ENCODE measurements at places on chromosomes 5 and 9.

- no peak for DNase-seq
These were observed 133.7 kb downstream of the KIF4B start for GRCh38 chr5:155147222-155147621.

DNA sequence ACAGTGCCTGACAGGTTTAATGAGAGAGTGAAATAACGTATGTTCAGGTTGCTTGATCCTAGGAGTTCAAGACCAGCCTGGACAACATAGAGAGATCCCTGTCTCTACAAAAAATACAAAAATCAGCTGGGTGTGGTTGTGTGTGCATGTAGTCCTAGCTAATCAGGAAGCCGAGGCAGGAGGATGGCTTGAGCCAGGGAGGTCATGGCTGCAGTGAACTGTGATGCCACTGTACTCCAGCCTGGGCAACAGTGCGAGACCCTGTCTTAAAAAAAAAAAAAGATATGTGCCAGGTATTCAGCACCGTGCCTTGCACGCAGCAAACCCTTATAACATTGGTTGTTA is 38.8 kb upstream of the SPRY4 start:
- no peak for DNase-seq

GRCh38 chr9:90631964-90632363 is 10.7 kb downstream of the DIRAS2 start:
- DNase-seq: no peak

GRCh38 chr5:5675511-5675910 is 253.0 kb downstream of the ICE1 start:
- no peak for DNase-seq

DNA sequence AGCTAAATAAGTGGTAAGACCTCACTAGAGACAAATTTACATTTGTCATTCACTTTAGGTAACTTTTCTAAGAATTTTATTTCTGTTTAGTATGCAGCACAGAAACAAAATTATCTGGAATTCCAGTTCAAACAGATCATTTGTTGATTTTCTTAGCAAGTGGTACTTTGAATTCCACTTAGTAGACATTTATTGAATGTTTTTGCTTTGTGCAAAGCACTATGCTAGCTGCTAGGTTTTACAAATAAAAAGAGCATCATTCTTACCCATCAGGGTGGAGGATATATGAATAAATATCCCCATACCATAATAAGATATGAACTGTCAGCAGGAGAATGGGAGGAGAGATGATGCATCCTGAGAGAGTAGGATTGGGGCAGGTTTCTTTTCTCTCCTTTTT is 35.4 kb downstream of the GNG10 start:
- no peak for DNase-seq

DNA sequence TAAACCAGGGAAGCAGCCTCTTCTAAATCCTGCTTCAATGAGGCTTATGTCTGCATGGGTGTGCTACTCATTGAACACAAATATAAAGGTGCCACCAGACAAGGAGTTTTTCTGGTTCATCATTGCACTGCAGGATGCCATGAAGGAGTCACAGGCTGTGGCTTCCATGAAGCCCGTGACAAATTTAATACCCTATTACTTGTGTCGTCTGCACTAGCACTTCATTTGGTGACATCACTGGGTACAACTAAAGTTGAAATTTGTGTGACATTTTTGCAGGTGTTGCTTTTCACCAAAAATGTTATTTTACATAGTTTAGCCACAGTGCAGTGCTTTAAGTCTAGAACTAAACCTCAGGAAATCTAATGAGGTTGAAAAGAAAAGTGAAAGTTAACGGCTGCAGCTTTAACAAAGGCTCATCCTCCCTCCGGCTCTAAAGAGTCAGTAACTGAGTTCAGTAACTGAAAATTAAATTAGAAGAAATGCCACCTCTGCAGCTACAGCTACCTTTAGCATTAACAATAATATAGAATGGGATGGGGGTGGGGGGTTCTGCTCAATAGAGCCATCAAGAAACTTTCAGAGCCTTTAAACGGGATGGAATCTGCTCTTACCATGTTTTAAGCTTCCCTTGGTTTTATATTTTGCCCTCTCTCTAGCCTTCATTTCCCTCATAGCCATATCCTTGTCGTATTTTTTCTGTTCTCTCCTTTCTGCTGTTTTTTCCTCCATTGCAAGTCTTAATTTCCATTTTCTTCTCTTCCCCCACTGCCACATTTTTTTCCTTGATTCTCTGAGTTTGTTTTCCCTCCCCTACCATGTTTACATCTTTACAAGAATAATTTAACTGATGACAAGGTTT is 233.8 kb upstream of the TMEM161B start:
- DNase-seq: no peak

DNA sequence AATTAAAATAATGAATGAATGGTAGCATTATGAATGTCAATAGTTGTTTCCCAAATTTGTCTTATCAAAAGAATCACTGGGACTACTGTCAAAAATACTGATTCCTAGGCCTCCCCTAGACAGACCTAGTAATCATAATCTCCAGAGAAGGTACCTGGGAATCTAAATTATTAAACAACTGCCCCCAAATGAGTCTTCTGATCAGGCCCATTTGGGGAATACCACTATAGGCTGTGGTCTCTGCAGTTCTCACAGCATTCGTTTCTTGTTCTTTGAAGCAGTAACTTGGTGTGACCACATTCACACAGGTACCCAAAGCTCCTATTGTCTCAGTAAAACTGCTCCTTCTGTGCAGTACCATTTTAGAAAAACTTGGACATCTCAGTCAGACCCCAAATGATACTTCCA is 230.9 kb downstream of the PIK3R1 start:
- no peak for DNase-seq

All from activated CD8-positive, alpha-beta memory T cell treated with anti-CD3 and anti-CD28 coated beads for 24 hours (primary cell).